ENCODE measurements at places on chromosomes 6 and 20.

DNA sequence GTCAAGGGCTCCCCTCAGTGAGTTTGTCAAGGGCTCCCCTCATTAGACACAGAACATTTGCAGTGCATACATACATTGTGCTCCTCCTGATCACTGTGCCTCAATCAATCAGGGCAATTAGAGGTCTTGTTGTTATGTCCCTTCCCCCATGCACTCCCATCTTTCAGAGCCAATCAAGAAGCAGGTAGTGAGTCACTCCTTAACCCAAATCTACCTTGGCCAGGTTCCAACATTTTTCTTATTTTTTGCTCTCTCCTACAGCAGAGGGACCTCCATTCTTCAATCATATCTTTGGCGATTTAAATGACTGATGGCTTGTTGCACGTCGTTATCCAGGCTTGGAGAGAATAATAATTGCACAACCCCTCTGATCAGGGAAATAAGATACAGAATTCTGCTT is 409.9 kb upstream of the SPTLC3 start:
- no peak for DNase-seq

DNA sequence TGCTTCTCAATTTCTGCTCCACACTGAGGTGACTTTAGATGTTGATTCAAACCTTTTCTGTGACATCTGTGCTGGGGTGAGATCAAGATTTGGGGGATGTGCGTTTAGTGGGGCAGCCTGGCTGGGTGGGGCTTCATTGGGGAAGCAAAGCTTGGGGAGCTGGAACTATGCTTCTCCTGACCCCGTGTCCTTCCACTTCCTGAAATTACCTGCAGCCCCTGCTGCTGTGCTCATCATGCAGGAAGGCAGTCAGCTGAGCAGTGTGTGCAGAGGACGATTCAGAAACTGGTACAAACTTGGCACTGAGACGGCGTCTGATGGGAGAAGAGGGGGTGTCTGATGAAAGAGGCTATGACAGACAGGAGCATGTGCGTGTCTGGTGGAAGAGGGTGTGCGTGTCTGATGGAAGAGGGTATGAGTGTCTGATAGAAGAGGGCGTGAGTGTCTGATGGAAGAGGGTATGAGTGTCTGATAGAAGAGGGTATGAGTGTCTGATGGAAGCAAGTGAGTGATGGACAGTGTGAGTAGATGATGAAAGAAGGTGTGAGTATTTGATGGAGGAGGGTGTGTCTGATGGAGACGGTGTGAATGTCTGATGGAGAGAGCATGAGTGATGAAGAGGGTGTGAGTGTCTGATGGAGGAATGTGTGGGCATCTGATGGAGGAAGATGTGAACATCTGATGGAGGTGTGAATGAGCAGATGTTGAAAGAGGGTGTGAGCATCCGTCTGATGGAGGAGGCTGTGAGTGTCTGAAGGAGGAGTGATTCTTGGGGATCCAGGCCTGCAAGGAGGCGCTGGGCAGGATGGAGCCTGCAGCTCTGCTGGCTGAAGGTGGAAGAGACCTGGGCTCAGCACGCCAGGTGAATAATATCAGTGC is 103.4 kb downstream of the SYCP2 start:
- no peak for DNase-seq

GRCh38 chr6:100271625-100272024 is 193.1 kb downstream of the SIM1 start:
- DNase-seq, result no peak

DNA sequence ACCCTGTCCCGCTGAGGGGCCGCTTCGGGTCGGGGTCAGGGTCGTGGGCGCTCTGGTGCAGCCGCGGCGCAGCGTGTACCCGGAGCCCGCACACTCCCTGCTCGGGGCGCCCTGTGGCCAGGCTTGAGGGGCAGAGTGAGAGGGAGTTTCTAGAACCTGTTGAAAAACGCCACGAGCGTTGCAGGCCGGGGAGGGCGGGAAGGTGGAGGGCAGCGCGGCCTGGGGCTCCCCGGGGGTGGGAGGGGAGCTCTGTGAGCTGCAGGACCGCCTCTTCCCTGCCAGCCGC is 539 bp upstream of the BHLHE23 start:
- no peak for DNase-seq

DNA sequence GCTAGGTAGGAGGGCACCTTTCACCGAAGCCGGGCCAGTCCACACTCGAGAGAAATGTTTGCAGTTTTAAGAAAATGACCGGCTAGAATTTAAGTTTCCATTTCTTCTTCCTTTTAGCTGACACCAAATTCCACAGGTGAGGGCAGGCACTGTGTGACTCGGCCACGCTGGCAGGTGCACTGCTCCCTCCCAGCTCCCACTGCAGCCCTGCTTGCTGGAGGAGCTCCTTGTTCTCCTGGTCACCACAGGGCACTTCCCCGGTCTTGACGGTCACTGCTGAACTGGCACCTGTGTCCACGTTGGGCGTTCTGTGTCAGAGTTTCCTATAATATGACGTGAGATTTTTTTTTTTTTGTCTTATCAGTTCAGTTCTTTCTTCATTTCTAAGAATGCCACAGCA is 3.6 kb upstream of the KIF25 start:
- DNase-seq, result no peak

GRCh38 chr6:41503827-41504465 is 42.2 kb upstream of the FOXP4 start:
- no peak for DNase-seq

GRCh38 chr6:21826023-21826422 is 232.5 kb downstream of the SOX4 start:
- no peak for DNase-seq

DNA sequence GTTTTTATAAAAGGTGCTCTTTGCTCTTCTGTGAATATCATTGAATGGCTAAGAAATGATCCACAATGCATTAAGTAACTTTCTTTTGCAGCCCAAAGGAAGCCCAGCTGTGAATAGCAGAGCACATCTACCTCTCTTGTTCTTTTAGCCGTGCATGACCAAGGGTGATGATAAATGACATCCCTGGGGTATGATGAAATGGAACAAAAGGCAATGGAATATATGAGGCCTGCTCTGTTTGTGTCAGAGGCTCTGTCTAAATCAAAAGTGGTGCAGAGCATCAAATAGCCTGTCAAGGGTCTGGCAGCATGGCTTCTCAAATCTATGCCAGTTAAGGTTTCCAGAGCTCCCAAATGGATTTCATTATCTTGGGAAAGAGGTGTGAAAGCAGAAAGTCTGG is 362.6 kb upstream of the RNF217 start:
- DNase-seq, result no peak

DNA sequence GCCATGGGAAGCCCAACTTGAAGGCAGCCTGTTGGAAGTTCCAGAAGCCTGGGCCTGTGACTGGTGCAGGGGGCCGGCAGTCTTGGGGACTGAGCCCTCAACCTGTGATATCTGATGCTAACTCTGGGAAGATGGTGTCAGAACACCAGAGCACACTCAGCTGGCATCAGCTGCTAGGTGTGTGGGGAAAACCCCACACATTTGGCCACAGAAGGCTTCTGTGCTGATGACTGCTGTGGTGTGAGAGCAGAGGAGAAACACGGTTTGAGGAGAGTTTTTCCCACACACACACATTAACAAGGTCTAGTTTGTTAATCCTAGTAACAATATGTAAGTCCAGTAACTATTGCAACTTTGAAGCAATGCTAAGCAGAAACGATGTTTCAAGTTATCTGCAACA is 78.0 kb downstream of the PSMB1 start:
- DNase-seq, result no peak

DNA sequence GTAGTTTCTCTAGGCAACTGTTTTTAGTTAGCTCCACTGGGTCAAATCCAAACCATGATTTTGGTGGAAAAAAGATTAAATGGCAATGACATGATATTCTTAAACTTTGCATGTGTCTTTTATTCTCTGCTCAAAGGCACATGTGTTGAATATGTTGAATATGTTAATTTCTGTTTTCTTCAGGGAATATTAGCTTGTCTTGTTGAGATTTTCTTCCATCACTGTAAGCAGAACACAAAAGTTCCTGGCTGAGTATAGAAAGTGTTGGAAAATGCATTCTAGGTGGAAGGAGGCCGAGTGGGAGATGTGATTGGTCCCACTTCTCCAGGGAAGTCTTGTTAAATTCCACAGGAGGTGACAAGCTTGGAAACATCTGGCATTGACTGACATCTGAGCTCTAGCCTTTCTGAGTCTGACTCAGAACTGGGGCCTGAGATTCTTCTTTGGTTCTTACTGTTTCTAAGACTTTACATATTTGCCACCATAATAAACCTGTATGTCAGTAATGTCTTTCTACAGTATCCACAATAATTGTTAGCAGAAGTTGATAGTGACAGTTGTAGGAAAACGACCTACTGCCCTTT is 81.1 kb downstream of the LAMA4 start:
- no peak for DNase-seq

DNA sequence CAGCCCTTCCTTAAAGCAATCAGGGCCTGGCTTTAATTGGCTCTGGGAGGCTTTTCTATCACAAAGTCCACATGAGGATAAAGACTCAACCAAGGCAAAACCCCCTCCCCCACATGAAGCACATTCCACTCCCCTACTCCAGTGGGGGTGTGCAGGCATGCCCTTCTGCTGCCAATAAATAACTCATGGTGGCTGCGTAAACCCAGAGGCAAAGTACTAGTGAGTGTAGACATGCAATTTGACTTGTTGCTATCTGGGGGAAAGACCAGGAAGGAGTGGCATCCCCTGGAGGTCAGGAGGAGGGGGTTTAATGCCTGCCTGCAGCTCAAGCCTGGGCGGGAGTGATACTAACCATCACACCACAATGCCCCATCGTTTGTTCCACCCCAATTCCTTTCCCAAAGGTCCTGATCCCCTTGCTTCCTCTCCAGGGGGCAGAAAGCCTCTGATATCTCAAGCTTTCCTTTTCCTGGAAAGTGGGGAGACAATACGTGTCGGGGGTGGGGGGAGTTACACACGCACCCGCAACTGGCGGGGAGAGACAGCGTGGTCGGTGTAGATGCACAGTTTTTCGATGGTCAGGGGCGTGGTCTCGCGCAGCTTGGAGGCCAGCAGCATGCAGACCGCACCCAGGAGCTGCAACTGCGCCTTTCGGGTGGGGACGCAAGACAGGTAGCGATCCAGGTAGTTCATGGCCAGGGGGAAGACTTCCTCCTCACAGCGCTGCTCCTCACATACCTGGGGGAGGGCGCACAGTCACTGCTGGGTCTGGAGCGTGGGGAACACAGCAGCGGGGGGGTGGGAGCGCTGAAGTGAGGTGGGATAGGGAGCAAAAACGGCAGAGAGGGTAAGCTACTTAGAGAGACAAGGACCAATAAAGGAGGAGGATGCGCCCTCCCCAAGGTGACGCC is 1.5 kb downstream of the CCND3 start:
- no peak for DNase-seq

GRCh38 chr20:23099791-23100719 is 13.9 kb upstream of the CD93 start:
- DNase-seq, result no peak

DNA sequence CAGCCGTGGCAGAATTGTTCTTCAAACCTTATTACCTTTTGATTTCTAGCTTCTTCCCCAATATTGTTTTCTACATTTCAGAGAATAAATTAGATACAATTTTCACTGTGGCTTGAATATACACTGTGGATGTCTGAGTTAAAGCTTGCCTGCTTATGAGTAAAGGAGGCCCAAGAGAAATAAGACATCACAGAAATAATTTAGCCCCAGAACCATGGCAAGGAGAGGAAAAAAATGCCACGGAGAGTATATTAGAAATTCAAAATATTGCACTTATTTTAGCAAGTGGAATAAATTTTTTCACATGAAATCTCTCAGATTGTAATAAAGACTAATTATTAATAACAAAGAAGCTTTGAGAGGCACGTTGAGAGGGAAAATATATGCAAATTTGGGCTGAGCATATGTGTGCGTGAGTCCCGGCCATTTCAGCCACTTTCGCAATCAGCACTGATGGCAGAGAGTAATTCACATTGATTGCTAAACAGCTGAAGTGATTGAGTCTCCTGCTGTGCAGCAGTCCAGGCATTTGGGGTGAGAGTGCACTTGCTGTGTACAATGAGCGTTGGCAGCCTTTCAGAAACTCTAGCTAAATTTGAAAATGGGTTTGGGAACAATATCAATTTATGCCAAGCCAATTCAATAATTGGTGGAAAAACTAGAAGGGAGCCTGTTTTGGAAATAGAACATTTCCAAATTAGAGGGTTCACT is 596.0 kb downstream of the EPM2A start:
- DNase-seq, result no peak

DNA sequence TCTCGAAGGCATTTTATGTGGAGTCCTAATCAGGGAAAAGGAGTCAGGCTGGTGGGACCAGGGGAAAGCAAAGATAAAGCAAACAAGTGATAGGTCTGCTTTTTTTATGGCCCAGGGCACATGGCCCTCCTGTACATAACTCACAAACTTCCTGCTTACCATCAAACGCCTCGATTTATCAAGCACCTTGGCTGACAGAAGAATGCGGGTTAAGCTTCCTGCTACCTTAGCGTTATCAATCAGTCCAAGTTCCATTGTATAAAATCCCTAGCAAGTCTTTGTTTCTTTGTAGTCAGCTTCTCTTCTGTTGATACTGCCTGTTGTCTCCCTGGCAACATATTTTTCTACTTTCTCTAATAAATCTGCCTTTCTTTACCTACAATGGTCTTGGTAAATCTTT is 4.1 kb upstream of the TRIM27 start:
- DNase-seq, result no peak

DNA sequence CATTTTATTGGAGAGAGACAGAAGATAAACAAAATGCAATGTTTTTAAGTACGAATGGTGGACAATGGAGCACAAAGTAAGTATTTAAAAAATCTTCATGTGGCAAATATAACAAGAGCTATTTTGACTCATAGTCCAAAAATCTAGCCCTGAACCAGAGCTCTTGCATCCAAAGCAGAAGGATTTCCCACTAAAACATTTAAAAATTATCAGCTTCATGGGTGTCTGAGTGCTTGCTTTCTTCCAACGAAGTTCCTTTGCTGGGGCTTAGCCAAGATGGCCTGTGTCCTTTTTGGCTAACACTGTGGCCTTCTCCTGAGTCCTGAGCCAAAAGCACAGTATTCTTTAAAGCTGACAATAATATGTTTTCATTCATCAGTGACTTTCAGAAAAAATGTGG is 161.7 kb downstream of the RIMS1 start:
- DNase-seq, result peak; percentile 3

GRCh38 chr6:30167101-30167500 is 3.8 kb downstream of the TRIM15 start:
- no peak for DNase-seq

DNA sequence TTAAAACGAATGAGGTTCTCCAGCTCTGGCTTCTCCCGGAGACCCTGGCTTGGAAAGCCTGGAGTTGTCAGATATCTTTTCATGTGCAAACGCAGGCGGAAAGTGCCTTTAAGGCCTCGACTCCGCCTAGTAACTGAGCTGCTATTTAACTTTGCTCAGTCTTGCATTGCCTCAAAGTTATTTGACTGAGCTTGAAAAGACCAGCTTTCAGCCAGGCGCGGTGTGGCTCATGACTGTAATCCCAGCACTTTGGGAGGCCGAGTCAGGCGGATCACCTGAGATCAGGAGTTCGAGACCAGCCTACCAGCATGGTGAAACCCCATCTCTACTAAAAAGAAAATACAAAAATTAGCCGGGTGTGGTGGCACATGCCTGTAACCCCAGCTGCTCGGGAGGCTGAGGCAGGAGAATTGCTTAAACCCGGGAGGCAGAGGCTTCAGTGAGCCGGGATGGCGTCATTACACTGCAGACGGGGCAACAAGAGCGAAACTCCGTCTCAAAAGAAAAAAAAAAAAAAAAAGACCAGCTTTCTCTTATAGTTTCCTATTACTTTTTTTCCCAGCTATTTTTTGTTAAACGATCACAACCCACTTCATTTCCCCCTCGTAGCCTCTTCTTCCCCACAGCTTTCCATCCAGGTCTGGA is 1.9 kb downstream of the GCNT2 start:
- DNase-seq, result no peak

- DNase-seq, result no peak
Measured at GRCh38 chr20:57450419-57450818, 59.2 kb downstream of the RBM38 start.
